Stimulated activated CD8-positive, alpha-beta memory T cell treated with anti-CD3 and anti-CD28 coated beads, Interleukin-7, amount 100 ng/mL, for 1 hour (primary cell): ENCODE measurements at places on chromosomes 3 and 15.

GRCh38 chr3:143888846-143889245, 40.6 kb upstream of the SLC9A9 start:
- no peak for DNase-seq

GRCh38 chr3:125148016-125148812, 64.3 kb downstream of the SLC12A8 start:
- no peak for DNase-seq

DNA sequence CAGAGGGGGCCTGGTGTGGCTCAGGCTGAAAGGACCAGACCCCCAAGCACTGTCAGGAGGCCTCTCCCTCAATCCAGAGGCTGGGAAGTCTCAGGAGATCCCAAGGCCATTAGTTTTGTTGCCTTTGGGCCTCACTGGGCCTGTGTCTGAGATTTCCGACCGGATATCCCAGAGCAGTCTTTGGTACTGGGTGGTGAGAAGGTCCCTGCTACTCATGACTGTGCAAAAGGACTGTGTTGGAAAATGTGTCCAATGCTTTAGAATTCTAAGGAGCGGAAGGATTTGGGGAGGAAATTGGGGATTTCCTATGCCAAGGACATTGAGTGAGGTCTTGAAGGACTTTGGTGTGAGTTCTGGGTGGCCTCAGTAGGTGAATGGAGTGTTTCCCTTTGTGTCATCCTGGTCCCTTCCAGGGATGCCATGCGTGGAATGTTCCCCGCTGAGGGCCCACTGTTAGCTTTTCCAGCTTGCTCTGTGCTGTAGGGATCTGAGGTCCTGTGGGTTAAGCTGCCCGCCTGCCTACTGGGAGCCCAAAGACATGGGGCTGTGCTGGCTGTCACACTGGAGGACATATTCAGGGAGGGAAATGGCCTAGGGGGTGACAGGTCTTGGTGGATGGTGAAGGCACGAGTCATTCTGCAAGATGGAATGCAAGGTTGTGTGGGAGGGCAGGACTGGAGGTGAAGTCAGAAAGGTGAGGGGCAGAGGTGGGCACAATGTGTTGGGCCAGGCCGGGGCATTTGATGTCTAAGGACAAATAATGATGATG, 16.4 kb downstream of the SMAD6 start:
- no peak for DNase-seq

GRCh38 chr15:90994059-90994416, 297 bp downstream of the PRC1 start:
- DNase-seq, result no peak

- no peak for DNase-seq
These were observed 292.9 kb upstream of the ATP10A start for GRCh38 chr15:26156051-26156450.

DNA sequence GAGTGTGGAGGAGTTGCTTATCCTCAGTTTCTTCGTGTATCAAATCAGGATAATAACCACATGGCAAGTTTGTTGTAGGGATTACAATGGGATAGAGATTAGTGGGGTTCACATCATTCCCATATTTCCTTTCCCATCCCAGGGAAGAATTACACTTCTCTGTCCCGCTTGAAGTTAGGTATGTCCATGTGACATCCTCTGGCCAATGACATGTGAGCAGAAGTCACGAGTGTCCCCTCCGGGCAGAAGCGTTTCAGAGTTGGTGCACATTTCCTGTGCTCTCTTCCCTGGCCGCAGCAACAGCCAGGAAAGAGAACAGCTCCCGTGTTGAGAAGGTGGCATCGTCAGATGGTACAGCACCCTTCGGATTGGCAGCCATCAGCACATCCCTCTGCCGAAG, 36.7 kb upstream of the HES1 start:
- no peak for DNase-seq

- DNase-seq, result no peak
These were observed 342.6 kb downstream of the NSUN3 start for GRCh38 chr3:94405258-94406035.

DNA sequence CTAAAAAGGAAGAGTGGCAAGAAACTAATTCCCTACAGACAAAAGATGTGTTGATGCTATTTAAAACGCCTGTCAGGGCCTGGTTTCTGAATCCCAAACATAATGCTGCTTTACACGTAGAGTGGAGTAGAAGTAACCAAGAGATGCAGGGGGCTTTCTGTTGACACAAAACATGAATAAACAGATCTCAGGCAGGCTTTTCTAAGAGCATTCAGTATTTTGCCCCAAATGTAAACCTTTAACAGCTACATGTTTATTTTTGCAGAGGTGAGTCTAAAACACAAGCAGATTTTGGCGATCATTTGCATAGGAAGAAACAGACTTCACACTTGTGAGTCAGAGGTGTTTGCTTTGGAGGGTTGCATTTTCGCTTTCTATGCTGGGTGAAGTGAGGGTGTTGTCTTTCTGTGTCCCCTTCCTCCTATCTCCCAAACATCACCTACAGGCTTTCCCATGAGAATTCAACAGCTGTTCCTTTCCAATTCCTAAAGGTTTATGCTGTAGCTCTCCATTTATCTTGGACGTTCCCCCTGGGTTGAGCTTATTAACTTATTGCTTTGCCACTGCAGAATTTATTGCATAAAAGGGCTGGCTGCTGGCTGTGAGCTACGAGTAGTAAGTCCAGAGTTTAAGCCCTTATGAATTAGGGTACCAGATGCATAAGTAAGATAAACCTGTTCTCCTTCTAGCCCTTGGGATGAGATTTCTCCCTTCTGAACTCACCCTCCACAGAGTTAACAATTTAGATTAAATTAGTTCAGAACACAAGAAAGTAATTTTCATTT, 156.7 kb downstream of the DIPK2A start:
- DNase-seq, result no peak

- peak; percentile 63 for DNase-seq
These were observed 39.3 kb upstream of the TRA2B start for GRCh38 chr3:185976977-185977678.

DNA sequence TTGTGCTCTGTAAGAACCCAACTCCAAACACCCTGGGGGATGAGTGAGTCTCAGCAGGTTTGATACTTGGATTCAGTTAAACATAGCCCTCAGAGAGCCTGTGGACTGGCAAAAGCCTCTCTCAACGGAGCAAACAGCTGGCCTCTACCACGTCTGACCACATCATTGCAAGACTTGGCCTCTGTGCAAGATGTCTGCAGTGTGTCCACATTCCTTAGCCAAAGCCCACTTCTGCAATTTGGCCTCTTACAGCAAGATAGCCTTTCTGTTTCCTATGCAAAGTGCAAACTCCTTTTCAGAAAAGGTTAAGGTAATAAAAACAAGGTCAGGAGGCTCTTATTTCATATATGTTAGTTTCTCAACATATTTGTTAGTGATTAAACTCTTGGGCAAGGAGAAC, 27.9 kb downstream of the FBN1 start:
- no peak for DNase-seq

GRCh38 chr15:74170071-74170844, 3.3 kb upstream of the ISLR start:
- DNase-seq, result no peak

- DNase-seq, result no peak
These were observed 98.0 kb upstream of the RORA start for GRCh38 chr15:61327019-61327631.

DNA sequence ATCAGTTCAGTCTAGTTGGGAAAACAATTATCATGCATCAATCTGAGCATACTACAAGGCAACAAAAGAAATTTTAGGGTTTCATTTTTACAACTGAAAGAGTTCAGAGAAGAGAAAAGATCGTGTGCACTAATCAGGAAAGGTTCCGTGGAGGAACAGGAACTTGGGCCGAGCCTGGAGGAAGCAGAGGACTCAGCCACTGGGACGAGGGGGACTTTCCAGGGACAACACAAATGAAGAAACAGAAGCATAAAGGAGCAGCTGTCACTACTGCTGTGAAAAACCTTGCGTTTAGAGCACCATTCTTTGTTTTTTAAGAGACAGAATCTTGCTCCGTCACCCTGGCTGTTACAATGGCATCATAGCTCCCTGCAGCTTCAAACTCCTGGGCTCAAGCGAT, 60.5 kb downstream of the MYO1E start:
- DNase-seq, result no peak
